Hematopoietic multipotent progenitor cell (in vitro differentiated cells): ENCODE measurements at places on chromosomes 5 and 9. TPM values are rescaled to one million over a fixed set of nuclear protein-coding genes. Genes with fewer than 3 reads are reported as not detected.

- no peak for DNase-seq
Measured at GRCh38 chr5:1638658-1639400, 115.1 kb upstream of the LPCAT1 start.

GRCh38 chr5:159043590-159043989, 56.1 kb downstream of the EBF1 start:
- DNase-seq: no peak

DNA sequence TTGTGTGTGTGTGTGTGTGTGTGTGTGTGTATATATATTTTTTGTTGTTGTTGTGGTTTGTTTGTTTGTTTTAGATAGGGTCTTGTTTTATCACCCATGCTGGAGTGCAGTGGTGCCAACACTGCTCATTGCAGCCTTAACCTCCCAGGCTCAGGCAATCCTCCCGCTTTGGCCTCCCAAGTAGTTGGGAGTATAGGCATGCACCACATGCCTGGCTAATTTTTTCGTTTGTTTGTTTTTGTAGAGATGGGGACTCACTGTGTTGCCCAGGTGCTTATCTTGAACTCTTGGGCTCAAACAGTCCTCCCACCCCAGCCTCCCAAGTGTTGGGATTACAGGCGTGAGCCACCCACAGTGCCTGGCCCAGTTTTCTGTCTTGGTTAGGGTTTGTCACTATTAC, 77.3 kb downstream of the GAPVD1 start:
- DNase-seq: no peak

The PLCXD3 gene
- total RNA-seq: not detected
